Psoas muscle (tissue), 8 donors: ENCODE measurements at places on chromosomes 5 and 9. TPM values are rescaled to one million over a fixed set of nuclear protein-coding genes. Genes with fewer than 3 reads are reported as not detected.

The FOXD4L3 gene
- polyA plus RNA-seq: 0.01 TPM

The PPP2R2B gene
- polyA plus RNA-seq: 0.14 TPM

The FOXI1 gene
- not detected for polyA plus RNA-seq

DNA sequence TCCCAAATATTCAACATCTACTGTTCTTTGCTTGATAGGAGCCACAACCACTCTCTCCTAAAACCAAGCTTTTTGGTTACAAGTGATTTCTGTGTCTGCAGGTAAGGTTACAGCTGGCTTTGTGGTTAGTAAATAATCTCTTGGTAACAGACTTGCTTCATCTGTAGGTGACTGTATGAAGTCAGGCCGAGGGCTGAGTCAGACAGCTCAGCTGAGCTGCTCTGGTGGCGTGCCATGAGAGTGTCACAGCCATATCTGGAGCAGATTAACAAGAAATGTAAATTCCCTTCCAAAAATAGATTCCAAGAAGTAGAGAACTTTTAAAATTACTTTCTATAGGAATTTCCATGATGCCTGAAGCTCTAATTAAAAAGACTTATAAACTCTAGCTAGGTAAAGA, 23.7 kb upstream of the TAS2R1 start:
- H3K4me1 ChIP-seq: no peaks in the 10 kb centered on the region
- no peak overlapping the region for H3K27ac ChIP-seq
- no peak overlapping the region for H3K4me3 ChIP-seq

- peaks cover 23% of the 10 kb centered on the region for H3K4me1 ChIP-seq
- H3K36me3 ChIP-seq: peaks cover 12% of the 10 kb centered on the region
- no peak overlapping the region for H3K4me3 ChIP-seq
- H3K27ac ChIP-seq: no peak overlapping the region
- no peak for DNase-seq
Observed at GRCh38 chr5:14452685-14453454, 128.7 kb upstream of the OTULINL start.

DNA sequence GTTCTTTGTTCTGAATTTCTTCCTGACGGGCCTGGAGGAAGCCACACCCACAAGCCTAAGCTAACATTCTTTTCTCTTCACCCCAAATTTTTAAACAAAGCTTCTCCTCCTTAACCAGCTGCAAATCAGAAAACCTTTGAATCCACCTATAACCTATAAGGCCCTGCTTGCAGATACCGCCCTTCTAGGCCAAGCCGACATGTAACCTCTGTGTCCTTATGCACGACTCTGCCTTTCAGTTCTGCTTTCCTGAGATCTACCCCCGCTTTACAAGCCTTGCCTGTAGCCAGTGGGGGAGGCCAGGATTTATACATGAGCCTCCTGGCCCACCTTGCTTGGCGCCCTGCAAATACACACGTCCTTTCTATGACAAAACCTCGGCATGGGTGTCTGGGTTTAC, 19.3 kb downstream of the BRD9 start:
- H3K36me3 ChIP-seq: peaks cover 4% of the 10 kb centered on the region
- H3K4me3 ChIP-seq: no peak overlapping the region
- H3K27ac ChIP-seq: no peak overlapping the region
- H3K27me3 ChIP-seq: no peaks in the 10 kb centered on the region
- no peak for DNase-seq
- no peaks in the 10 kb centered on the region for H3K4me1 ChIP-seq

DNA sequence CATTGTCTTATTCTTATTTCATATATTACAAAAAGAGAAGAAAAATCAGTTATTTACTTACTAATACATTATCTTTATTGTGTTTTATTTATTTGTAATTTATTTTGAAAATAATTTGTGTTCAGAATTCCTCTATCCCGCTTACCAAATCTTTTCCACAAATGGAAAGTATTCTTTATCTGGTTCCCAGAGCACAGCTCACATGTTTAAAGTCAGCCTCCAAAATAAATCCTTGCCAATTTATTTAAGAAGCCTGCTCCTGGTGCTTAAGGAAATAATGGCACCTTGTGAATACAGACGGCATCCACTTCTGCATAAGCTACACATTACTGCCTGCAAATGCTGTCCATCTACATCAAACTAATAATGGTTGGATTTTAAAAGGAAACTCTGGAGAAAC, 435.4 kb downstream of the MTRR start:
- H3K27ac ChIP-seq: no peak overlapping the region
- H3K4me1 ChIP-seq: no peaks in the 10 kb centered on the region
- DNase-seq: no peak
- no peaks in the 10 kb centered on the region for H3K27me3 ChIP-seq
- no peaks in the 10 kb centered on the region for H3K36me3 ChIP-seq

- H3K27ac ChIP-seq: no peak overlapping the region
- no peaks in the 10 kb centered on the region for H3K27me3 ChIP-seq
- H3K36me3 ChIP-seq: peaks cover 9% of the 10 kb centered on the region
- H3K4me1 ChIP-seq: no peaks in the 10 kb centered on the region
- DNase-seq: no peak
Observed at GRCh38 chr9:27047136-27047535, 41.7 kb upstream of the LRRC19 start.

- DNase-seq: no peak
- no peak overlapping the region for H3K27ac ChIP-seq
- H3K4me3 ChIP-seq: no peak overlapping the region
- peaks cover 6% of the 10 kb centered on the region for H3K36me3 ChIP-seq
- no peaks in the 10 kb centered on the region for H3K27me3 ChIP-seq
Observed at GRCh38 chr9:125580701-125581286, 126.2 kb downstream of the MAPKAP1 start.

- no peaks in the 10 kb centered on the region for H3K27me3 ChIP-seq
- H3K4me1 ChIP-seq: peaks cover 18% of the 10 kb centered on the region
- no peaks in the 10 kb centered on the region for H3K36me3 ChIP-seq
- DNase-seq: no peak
Observed at GRCh38 chr5:38039091-38039490, 199.2 kb upstream of the GDNF start.

DNA sequence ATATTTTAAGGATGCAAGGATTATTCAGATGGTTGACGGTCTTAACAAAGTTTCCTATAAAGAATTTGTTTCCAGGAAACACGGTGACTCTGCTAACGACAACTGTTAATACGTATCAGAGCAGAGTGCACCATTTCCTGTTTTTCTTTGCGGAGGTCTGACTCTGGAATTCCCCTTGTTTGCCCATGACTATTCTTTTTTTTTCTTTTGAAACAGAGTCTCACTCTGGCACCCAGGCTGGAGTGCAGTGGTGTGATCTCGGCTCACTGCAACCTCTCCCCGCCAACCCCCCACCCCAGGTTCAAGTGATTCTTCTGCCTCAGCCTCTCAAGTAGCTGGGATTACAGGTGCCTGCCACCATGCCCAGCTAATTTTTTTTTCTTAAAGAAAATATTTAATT, 115.9 kb downstream of the CDC42SE2 start:
- no peak for DNase-seq
- H3K4me3 ChIP-seq: no peak overlapping the region
- no peaks in the 10 kb centered on the region for H3K27me3 ChIP-seq
- no peaks in the 10 kb centered on the region for H3K36me3 ChIP-seq
- H3K4me1 ChIP-seq: peaks cover 4% of the 10 kb centered on the region
- H3K27ac ChIP-seq: peak overlapping the region; percentile 39

DNA sequence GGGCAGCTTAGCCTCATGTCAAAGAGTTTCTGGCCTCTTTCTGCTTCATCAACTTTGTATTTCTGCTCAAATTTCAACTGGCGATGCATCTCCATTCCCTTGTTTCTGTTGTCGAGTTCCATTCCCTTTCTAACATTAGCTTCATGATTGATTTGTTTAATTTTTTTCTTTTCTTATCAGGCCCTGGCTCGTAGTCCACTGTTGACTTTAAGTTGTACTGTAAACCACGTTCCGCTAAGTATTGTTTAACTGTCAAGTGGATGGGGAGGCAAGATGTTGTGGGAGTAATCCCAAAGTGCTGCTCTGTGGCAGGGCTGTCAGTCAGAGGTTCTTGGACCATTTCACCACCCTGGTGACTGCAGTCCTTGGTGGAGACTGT, 309.1 kb downstream of the PSAT1 start:
- H3K27ac ChIP-seq: no peak overlapping the region
- no peaks in the 10 kb centered on the region for H3K27me3 ChIP-seq
- H3K36me3 ChIP-seq: no peaks in the 10 kb centered on the region
- no peak overlapping the region for H3K4me3 ChIP-seq
- no peaks in the 10 kb centered on the region for H3K4me1 ChIP-seq

GRCh38 chr5:156927545-156927944, 35.5 kb downstream of the TIMD4 start:
- H3K4me3 ChIP-seq: no peak overlapping the region
- H3K27me3 ChIP-seq: peaks cover 2% of the 10 kb centered on the region
- H3K36me3 ChIP-seq: no peaks in the 10 kb centered on the region
- no peak overlapping the region for H3K27ac ChIP-seq
- no peaks in the 10 kb centered on the region for H3K4me1 ChIP-seq

GRCh38 chr9:122904466-122904822, 715 bp downstream of the RC3H2 start:
- no peak for DNase-seq
- no peaks in the 10 kb centered on the region for H3K36me3 ChIP-seq
- H3K27ac ChIP-seq: peak overlapping the region; percentile 87
- H3K4me3 ChIP-seq: peak overlapping the region; percentile 84

DNA sequence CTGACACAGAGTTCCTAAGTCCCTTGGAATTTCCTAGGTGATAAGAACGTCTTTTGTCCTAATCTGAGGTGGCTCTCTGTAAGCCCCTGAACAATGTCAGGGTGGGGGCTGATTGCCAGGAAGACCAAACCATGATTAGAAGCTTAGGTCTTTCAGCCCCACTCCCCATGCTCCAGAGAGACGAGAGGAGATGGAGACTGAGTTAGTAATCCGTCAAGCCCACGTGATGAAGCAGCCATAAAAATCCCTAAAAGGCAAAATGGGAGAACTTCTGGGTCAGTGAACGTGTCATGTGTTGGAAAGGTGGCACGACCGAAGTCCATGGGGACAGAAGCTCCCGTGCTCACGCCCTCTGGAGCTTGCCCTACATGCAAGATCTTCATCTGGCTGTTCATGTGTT, 85.6 kb downstream of the RAD23B start:
- H3K36me3 ChIP-seq: no peaks in the 10 kb centered on the region
- H3K27ac ChIP-seq: no peak overlapping the region
- H3K27me3 ChIP-seq: no peaks in the 10 kb centered on the region
- DNase-seq: no peak
- no peak overlapping the region for H3K4me3 ChIP-seq
- no peaks in the 10 kb centered on the region for H3K4me1 ChIP-seq

GRCh38 chr5:157107508-157107907, 1.3 kb downstream of the HAVCR2 start:
- H3K4me1 ChIP-seq: no peaks in the 10 kb centered on the region
- peak overlapping the region; percentile 36 for H3K4me3 ChIP-seq
- H3K27ac ChIP-seq: no peak overlapping the region
- no peak for DNase-seq
- H3K36me3 ChIP-seq: no peaks in the 10 kb centered on the region
- no peaks in the 10 kb centered on the region for H3K27me3 ChIP-seq

DNA sequence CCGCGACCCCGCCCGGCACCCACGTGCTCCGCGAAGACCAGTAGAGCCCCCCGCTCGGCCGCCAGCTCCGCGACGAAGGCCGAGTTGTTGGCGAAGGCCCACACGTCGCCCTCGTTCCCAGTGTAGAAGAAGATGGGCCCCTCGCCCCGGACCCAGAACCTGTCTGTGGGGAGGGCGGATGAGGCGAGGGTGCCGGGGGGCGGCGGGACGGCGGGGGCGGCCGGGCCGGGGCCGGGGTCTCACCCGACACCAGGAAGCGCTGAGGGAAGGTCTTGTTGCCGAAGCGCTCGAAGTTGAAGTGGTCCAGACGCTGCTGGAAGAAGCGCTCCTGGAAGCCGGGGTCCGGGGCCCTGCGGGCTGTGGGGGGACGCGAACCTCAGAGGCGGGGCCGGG, 317 bp downstream of the DPP7 start:
- peak overlapping the region; percentile 49 for H3K27ac ChIP-seq
- no peaks in the 10 kb centered on the region for H3K27me3 ChIP-seq
- H3K36me3 ChIP-seq: peaks cover 36% of the 10 kb centered on the region
- H3K4me3 ChIP-seq: peak overlapping the region; percentile 81

GRCh38 chr9:33197279-33198152, 30.4 kb upstream of the B4GALT1 start:
- peaks cover 16% of the 10 kb centered on the region for H3K4me1 ChIP-seq
- H3K27ac ChIP-seq: peak overlapping the region; percentile 71
- no peaks in the 10 kb centered on the region for H3K36me3 ChIP-seq
- H3K4me3 ChIP-seq: no peak overlapping the region
- DNase-seq: no peak

DNA sequence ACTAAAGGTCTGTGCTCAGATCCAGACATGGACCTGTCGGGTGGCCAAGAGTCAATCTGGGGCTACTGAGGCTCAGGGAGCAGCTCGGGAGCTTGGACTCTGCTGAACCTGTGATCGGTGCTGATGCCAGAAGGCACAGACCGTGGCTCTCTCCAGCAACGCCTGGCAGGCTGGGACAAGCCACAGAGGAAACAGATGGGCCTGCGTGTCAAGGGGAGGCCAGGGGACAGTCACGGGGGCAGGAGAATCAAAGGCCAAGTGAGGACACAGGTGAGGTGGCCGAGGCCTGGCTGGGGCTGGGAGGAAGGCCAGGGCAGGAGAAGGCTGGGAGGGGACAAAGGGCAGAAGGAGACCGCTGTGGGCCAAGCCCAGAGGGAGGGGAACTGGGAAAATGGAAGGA, 43.4 kb downstream of the EPB41L4B start:
- H3K27ac ChIP-seq: no peak overlapping the region
- no peaks in the 10 kb centered on the region for H3K27me3 ChIP-seq
- no peak overlapping the region for H3K4me3 ChIP-seq
- peak; percentile 19 for DNase-seq
- peaks cover 11% of the 10 kb centered on the region for H3K4me1 ChIP-seq

- no peaks in the 10 kb centered on the region for H3K27me3 ChIP-seq
- H3K4me1 ChIP-seq: peaks cover 61% of the 10 kb centered on the region
- DNase-seq: no peak
- H3K27ac ChIP-seq: peak overlapping the region; percentile 95
- H3K4me3 ChIP-seq: peak overlapping the region; percentile 96
Observed at GRCh38 chr9:33164138-33164809, 2.9 kb downstream of the B4GALT1 start.

GRCh38 chr5:91632871-91633270, 249.8 kb upstream of the ARRDC3 start:
- no peak overlapping the region for H3K27ac ChIP-seq
- H3K27me3 ChIP-seq: no peaks in the 10 kb centered on the region
- no peaks in the 10 kb centered on the region for H3K36me3 ChIP-seq
- no peak overlapping the region for H3K4me3 ChIP-seq
- H3K4me1 ChIP-seq: no peaks in the 10 kb centered on the region
- DNase-seq: no peak

GRCh38 chr9:109730228-109730627, 49.8 kb upstream of the PALM2AKAP2 start:
- H3K4me1 ChIP-seq: no peaks in the 10 kb centered on the region
- H3K4me3 ChIP-seq: no peak overlapping the region
- no peak for DNase-seq
- no peaks in the 10 kb centered on the region for H3K36me3 ChIP-seq

DNA sequence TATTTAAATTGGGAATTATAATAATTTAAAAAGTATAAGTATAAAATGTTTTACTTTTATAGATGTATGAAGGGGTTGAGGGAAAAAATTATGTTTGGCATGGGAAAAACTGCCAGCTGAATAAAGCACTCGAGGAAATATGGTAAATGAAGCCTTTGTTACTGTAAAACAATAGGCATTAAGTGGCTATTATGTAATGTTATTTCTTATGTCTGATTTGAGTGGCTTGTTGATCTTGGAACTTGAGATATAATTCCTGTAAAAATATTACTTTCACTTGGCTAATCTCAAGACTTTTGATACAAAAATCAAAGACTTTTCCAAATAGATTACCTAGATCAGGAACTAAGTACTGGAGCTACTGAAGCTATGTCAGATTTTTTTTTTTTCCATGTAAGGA, 182.9 kb downstream of the CD180 start:
- H3K4me3 ChIP-seq: peak overlapping the region; percentile 81

GRCh38 chr9:6869081-6869948, 111.5 kb downstream of the KDM4C start:
- H3K36me3 ChIP-seq: no peaks in the 10 kb centered on the region
- no peaks in the 10 kb centered on the region for H3K4me1 ChIP-seq
- DNase-seq: no peak
- no peak overlapping the region for H3K27ac ChIP-seq
- no peaks in the 10 kb centered on the region for H3K27me3 ChIP-seq
- H3K4me3 ChIP-seq: no peak overlapping the region
